ENCODE measurements at places on chromosomes 7 and 10.

DNA sequence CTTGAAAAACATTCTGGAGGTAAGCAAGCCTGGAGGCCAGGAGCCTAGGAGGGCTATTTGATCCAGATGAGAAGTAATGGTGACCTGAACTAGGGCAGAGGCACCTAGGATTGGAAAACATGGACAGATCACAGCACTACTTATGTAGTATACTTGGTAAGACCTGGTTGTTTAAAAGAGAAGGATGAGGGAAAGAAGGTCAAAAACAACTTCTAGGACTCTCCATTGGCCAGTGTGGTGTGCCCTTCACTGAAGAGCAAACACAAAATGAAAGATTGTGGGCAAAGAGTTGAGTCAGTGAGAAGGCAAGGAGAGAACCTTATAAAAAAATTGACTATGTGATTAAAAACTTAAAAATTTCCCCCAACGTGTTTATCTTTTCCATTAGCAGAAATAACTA, 14.3 kb downstream of the ANKRD1 start:
- DNase-seq: no peak

GRCh38 chr10:10911035-10911434, 106.6 kb upstream of the CELF2 start:
- no peak for DNase-seq

- no peak for DNase-seq
Observed at GRCh38 chr10:129319934-129320333, 147.1 kb upstream of the MGMT start.

DNA sequence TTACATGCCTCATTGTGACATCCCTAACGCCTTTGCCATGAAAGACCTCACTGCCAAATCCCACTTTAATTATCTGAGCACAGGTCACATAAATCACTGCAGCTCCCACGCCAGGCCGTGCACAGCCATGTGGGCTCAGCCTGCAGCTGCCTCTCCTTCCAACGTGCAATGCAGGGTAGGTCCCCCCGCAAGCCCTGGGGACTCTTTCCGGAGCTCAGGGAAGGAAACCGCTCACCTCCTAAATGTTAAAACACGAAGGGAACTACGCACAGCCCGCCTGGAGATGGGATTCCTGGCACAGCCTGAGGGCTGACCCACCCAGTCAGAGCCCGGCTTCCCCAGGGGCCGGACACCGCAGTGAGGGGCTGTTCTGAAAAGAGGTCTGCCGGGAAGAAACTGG, 128.0 kb downstream of the MAD1L1 start:
- no peak for DNase-seq

- DNase-seq: no peak
Observed at GRCh38 chr10:73248259-73248724, 1.2 kb upstream of the DNAJC9 start.

DNA sequence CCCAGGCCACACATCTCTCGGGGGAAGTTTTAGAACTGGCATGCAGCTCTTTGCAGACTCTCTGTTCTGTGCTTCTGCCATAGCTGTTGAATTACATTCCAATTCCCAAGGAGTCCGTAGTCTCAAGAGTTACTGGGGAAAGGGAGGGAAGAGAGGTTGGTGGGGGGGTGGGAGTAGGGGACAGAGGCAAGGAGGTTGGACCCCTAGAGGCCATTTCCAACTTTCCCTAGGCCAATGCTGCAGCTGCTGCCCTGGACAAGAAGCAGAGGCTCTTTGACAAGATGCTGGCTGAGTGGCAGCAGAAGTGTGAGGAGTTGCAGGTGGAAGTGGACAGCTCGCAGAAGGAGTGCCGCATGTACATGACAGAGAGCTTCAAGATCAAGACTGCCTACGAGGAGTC, 23.8 kb downstream of the MYH16 start:
- DNase-seq: no peak
